ENCODE measurements at places on chromosomes 6 and 20. TPM values are rescaled to one million over a fixed set of nuclear protein-coding genes. Genes with fewer than 3 reads are reported as not detected.

The KIAA1755 gene
- 2.1 TPM for total RNA-seq

The ATP9A gene
- 37.6 TPM for total RNA-seq

The CALHM6 gene
- 4.8 TPM for total RNA-seq

The EDN3 gene
- not detected for total RNA-seq

The PNPLA1 gene
- not detected for total RNA-seq

The GFRA4 gene
- total RNA-seq: not detected
